ENCODE measurements at places on chromosomes 13 and 19.

DNA sequence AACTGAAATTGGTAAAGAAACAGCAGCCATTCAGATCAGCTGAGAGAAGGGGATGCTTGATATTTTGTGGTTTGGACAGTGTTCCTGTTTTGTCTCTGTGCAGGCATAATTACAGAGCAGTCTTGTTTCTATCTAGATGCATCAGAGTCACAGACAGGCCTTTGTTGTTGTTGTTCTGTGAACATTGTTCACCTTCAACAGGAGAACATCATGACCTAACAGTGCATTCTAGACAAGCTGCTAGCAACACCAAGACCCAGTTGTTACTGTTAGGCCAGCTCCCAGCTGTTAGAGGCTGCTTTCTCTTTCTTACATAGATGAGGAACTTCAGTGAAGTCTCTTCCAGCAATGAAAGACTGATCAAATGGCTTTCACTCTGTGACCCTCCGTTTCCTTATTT lies 8.5 kb upstream of the LSR start:
- DNase-seq: no peak

GRCh38 chr13:113848431-113849260 lies 15.2 kb downstream of the GAS6 start:
- no peak for DNase-seq

- no peak for DNase-seq
Measured at GRCh38 chr19:6728346-6728745, 7.9 kb upstream of the C3 start.

DNA sequence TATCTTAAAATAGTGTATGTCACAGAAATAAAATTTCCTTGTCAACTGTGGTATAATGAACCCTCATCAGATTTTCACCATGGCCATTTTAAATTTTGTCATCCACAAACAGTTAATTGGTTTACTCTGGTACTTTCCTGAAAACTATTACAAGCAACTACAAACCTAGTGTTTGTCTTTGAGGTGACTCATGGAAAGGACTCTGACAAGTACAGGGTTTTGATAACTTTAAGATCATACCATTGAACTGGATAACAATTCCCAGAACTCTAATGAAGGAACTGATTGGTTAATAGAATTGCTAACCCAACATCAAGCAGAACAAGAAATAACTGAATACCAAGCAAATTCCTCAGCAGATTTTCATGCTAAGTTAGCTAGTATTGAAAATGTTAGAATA lies 237.7 kb upstream of the IPO5 start:
- DNase-seq: no peak

DNA sequence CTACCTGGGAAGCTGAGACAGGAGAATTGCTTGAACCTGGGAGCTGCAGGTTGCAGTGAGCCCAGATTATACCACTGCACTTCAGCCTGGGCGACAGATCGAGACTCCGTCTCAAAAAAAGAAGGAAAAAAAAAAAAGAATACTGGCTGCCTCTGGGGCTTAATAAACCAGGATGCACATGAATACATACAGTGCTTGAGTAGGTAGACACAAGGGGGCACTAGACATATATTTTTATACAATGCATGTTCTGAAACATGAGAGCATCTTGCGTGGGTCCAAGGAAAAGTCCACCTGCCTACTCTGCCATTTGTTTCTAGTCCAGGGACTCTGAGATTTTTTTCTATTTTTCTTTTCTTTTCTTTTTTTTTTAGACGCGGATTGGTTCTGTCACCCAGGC lies 31.2 kb downstream of the KEAP1 start:
- DNase-seq: no peak

DNA sequence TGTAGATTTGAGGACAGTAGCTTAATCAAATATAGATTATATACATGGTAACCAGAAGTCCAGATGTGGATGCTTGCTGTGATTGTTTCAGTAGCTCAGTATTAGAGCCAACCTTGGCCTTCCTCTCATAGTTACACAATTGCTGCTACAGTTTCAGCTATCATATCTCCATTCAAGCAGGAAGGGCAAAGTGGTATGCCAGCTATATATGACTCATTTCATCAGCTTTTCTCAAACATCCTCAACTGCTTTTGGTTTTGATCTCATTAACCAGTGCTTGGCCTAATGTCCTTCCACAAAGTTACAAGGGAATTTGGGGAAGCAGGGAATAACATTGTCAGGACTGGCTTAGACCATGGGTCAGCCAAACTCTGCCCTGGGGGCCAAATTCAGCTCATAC lies 73.0 kb upstream of the MAB21L1 start:
- peak; percentile 5 for DNase-seq

GRCh38 chr13:105740739-105741138 lies 794.7 kb downstream of the EFNB2 start:
- no peak for DNase-seq

GRCh38 chr19:35773020-35773806 lies 2.2 kb upstream of the ARHGAP33 start:
- no peak for DNase-seq

- DNase-seq: no peak
Measured at GRCh38 chr13:68713394-68713793, 1394.2 kb upstream of the ATXN8OS start.

DNA sequence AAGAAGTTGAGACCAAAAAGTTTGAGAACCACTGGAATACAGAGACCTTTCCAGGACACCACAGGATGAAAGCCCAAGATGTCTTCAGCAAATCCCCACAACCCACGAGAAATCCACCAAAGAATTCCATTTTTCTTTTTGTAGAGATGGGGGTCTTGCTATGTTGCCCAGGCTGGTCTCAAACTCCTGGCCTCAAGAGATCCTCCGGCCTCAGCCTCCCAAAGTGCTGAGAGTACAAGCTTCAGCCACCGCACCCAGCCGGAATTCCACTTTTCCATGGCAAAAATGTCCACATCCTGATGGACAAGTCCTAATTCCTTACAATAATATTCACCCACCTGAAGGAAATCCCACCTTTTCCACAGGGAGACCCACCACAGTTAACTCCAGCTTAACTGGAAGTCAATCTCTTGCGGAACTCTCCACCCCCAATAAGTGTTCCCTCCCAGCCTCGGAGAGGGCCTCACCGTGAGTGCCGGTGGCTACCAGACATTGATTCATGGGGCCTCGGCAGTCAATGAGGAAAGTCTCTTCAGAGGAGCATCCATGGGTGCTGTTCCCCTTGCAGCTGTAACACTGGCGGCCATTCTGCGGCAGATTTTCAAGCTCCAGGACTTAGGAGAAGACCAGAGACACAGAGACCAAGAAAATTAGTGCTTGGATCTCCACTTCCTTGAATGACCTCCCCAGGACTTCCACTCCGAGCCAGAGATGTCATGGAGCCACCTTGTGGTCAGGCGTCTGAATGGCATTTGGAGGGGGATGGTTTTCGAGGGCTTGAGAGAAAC lies 12.3 kb upstream of the CADM4 start:
- DNase-seq: peak; percentile 31

Measured in GM06990 (cell line).